ENCODE measurements at places on chromosomes 4 and X. TPM values are rescaled to one million over a fixed set of nuclear protein-coding genes. Genes with fewer than 3 reads are reported as not detected.
A peak's percentile ranks its signal among the peaks of the same experiment; 100 is the strongest.

DNA sequence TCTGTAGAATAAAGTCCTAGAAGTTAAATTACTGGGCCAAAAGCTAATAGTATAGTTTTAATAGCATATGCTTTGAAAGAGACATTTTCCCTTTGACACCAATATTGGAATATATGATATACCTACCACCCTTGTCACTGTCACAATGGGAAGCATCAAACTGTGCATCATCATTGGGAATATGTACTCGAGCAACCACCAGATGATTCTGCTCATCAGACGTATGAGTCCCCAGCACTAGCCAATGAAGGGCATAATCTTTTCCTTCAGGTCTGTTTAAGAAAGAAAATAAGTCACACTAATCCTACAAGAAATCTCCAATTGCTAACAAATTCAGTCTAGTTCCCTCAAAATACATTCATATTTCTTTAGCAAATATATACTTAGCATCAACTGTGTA lies 7.3 kb downstream of the RBBP7 start:
- no peak for DNase-seq

- no peak for DNase-seq
These were observed 77.4 kb downstream of the WDR19 start for GRCh38 chr4:39259571-39260330.

DNA sequence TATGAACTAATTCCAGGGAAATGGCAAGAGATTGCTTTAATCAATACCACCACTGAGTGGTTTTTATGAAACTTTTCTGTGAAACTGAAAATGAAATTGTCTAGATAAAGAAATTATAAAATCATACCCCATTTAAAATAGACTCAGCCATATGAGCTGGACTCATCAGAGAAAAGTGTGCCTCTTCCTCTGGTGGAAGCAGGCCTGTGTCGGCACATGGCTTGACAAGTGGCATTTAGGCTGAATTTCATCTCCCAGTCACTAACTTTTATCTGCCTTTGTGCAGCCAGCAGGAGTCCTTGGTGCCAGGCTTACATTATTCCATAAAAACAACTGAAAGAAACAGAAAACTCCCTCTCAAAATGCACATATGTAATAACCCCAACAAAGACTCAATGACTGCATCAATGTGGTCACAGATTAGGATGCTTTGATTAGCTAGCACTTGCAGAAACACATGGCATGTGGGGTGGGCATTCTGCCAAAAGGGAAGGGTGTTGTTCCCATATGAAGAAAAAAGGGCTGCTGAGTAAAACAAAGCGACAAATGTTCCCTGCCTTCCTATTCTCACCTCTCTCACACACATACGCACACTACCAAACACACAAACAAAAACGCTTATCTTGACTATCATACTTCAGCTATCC lies 232.3 kb downstream of the PABPC4L start:
- DNase-seq, result peak; percentile 18

Gene HPRT1
- 10.2 TPM for total RNA-seq

Gene SPATA18
- 15.1 TPM for total RNA-seq

Gene TRAM1L1
- 3.4 TPM for total RNA-seq
